ENCODE measurements at places on chromosomes 2 and 18. TPM values are rescaled to one million over a fixed set of nuclear protein-coding genes. Genes with fewer than 3 reads are reported as not detected.

DNER gene
- total RNA-seq = 49.2 TPM

FAM161A gene
- total RNA-seq = 2.3 TPM

TWIST2 gene
- total RNA-seq = 30.2 TPM

TUBA4B gene
- not detected for total RNA-seq

CARF gene
- 6.8 TPM for total RNA-seq

Measured in MCF 10A (cell line).